ENCODE measurements at places on chromosomes 11 and 22.

DNA sequence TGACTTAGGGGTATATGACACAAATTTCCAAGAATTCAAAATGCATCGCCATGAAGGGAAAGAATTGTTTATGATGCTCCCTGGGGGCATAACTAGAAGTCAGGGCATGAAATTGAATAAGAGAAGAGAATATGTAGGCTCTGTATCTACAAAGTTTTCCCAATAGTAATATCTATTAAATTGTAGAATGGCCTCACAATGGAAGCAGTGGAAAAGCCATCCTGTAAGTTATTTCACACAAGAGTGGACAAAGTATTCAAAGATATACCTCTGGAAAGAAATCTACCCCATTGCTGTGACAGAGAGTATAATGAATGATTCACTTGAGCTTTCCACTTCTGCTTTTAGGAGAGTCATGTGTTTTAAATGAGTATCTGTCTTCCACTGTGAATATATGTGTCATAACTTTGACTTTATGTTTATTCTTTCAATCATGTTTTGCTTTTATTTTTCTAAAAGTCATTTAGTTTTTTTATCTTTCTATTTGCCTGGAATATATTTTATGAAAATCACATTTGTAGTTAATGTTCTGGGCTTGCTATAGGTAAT is 65.7 kb upstream of the DDI1 start:
- DNase-seq = no peak

DNA sequence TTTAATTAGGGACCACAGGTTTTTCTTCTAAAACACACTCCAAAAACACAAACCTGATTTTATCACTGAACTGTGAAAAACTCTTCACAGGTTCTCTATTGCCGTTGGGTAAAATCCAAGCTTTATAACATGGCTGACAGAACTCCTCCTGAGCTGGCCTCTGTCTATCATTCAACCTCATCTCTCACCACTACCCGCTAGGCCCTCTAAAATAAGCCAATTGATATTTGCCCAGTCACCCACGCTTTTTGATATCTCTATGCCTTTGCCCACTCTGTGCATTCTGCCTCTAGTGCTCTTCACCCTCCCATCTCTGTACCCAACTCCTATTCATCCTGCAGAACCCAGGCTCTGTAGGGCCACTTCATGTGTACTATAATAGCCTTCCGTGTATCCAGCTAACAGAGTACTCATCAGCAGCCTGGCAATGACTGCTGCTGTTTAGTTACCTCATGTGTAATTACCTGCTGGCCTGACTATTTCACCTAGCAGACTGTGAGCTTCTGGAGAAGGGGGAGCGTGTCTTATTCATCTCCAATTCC is 1.1 kb upstream of the CNGA4 start:
- no peak for DNase-seq

- no peak for DNase-seq
These were observed at the start of gene SLC22A8 for GRCh38 chr11:63015521-63016215. Gene SLC22A8 (minus strand): TSS chr11:63015841. CDS start chr11:63014958, 883 bp downstream.

- no peak for DNase-seq
These were observed 4.0 kb upstream of the ALX4 start for GRCh38 chr11:44313761-44314489.

- no peak for DNase-seq
These were observed 37.6 kb upstream of the RCN1 start for GRCh38 chr11:32053151-32053888.

DNA sequence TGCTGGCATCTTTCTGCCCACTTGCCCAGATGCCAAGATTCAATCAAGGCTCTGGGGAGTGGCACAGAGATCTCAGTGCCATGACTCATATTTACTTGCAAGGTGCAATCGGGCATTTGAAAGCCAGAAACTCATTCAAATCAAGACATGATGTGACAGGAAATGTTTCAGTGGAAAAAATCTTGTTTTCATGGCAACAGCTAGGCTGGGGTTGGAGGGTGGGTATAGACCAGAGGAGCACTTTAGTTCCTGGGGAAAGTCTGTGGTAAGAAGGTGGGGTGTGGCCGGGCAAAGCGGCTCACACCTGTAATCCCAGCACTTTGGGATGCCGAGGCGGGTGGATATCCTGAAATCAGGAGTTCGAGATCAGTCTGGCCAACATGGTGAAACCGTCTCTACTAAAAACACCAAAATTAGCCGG is 1.2 kb downstream of the MAJIN start:
- peak; percentile 43 for DNase-seq

- DNase-seq = no peak
These were observed 635.5 kb upstream of the CCDC90B start for GRCh38 chr11:83921447-83922192.

DNA sequence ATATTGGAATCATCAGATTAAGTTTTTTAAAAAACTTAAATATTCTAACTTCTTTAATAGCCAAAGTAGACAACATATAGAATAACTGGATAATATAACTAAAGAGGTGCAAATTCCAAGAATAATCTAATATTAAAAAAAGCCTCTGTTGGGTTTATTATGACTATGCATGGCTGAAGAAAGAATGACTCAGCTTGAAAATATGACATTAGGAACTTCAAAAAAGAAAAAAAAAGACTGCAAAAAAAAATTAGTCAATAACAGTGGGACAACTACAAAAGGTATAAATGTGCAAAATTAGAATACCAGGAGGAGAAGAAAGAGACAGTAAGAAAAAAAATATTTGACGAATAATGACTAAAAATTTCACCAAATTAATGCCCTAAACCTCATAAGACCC is 1178.0 kb downstream of the JRKL start:
- DNase-seq = no peak

- DNase-seq = no peak
These were observed 4.1 kb downstream of the RTCB start for GRCh38 chr22:32407936-32408335.

DNA sequence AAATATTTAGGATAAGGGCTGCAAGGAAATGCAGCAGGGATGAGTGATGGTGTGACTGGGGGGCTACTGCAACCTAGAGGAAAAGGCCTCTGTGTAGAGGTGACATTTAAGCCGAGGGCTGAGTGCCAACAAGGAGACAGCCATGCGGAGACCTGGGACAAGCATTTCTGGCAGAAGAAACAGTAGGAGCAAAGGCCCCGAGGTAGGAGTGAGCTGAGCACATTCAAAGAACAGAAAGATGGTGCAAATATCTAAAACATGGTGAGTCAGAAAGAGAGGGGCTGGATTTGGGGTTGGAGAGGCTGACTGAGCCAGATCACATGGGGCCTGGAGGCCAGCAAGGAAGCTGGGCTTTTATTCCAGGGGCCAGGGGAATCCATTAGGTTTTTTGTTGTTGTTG is 55.1 kb upstream of the INCENP start:
- no peak for DNase-seq

- no peak for DNase-seq
These were observed 6.4 kb downstream of the ARL14EP start for GRCh38 chr11:30329150-30329940.

DNA sequence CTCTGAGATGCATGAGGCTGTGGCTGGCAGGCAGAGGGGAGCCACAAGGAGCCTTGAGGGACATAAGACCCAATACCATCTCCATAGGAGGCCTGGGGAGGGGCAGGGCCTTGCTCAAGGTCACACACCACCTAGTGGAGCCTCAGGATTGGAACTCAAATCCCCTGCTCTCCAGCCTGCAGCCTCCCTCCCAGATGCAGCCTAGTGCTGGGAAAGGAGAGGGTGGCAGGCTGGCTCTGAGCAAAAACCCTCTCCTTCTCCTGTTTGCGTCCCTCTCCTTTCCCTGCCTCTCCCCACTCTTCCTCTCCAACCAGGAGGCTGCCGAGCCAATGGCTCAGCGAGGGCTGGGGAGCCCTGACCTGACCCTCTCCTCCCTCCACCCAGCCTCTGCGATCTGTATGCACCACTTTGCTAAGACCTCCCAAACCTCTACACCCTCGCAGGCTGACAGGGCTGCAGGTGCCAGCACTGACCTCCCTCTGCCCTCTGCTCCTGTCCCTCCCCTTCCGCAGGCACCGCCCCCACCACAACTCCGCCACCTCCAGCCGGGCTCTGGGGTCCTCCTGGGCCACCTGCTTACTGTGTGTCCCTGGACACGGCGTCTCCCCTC is 14.7 kb downstream of the IGLL1 start:
- DNase-seq = no peak

GRCh38 chr22:46139895-46140350 is 10.4 kb upstream of the PPARA start:
- DNase-seq = no peak

DNA sequence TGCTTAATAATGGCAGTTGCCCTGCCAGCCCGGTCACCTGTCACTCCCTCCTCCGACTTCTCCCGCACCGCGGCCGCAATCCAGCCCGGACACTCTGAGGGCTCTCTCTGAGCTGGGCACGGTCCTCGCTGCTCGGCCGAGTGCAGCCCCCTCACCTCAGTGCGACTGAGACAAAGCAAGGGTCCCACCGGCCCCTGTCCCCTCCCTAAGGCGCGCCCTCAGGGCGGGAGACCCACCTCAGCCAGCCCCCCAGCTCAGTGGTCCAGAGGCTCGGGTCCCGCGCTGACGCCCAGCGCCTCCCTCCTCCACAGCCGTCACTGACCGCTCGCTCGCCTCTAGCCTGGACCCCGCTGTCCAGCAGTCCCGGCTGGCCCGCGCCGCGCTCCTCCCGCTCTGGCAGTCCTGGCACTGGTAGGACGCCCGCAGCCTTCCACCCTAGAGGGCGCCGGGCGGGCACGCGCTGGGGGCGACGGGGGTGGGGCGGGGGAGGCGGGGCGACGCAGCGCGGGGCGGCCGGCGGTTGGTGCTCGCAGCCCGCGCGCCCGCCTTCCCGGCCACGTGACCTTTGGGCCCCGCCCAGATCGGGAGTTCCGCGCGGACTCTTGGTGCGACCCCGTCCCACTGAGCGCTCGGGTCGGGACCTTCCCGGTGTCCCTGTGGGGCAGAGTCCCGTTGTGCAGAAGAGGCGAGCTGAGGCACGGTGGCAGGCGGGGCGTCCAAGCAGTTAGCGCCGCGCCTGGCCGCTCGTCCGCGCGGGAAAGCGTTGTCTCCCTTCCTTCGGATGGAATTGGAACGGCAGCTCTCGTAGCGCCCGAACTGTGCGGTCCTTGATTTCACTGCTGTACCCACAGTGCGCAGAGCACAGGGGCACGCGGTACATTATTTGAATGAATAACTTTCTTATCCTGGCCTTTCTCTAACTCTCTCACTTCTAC is 7.8 kb upstream of the L3MBTL2 start:
- peak; percentile 86 for DNase-seq

- no peak for DNase-seq
These were observed 71.7 kb downstream of the FDX1 start for GRCh38 chr11:110501428-110501827.

DNA sequence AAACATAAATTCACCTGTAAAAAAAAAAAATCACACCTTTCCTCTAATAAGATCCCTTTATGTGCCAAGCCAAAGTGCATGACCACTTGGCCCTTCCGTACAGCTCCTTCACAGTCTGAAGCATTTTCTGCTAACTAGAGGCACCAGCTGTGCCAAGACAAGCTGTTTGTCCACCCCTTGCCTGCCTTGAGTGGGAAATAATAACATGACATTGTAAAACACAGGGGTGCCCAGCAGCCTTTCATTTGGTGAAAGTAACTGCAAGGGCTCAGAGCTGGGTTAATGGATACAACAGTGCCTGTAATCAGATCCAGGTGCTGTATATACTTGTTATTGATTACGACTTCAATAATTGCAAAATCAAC is 59.2 kb downstream of the DDIAS start:
- no peak for DNase-seq

DNA sequence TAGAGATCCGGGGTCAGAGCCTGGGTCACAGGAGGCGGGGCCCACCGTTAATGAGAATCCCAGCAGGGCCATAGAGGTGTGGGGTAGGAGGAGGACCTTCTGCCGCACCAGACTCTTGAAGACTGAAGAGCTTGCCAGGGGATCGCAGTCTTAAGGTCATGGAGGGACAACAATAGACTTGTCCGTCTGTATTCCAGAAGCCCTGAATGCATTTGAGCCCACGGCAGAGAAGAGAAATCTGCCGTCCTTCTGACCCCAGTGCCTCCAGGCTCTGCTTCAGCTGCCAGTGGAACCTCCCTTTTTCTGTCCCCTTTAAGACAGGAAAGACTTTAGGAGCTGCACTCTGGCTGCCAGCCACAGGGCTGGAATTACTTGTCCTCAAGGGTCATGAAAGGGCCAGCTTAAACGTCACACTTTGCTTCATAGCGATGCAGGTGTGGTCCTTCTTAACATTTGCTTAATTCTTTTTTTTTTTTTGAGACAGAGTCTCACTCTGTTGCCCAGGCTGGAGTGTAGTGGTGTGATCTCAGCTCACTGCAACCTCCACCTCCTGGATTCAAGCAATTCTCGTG is 15.5 kb upstream of the ST3GAL4 start:
- DNase-seq = no peak

DNA sequence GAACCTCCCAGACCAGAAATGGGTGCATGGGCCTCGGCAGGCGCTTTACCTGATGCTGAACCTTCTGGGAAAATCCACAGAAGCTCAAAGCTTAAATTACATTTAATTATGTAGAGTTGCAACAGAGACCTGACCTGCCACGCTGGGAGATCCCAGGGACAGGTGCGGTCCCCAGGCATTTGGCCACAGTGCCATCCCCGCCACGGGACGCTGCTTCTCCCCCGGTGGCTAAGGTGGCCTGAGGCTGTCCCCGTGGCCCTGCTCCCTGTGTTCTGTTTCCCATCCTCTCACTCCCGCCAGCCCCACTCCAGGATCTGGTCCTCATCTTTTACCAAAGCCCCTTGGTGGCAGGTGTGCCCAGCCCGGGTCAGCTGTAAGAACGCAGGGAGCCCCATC is 39.6 kb downstream of the GRAMD4 start:
- DNase-seq = no peak

DNA sequence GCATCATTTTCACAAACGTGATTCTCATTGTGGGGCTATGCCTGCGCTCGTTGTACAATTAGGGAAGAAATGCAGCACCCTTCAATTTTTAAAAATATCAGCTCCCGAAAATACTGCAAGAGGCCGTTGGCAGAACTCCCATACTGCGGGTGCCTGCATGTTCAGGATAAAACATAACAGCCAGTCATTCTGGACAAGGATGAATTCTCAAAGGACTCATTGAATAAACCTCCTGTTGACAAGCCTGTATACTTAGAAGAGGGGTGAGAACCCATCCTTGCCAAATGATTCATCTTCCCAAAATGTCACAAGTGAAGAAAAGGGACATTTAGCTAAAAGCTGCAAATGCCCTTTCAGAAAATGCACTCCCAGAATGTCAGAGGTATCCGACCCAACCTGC is 141.9 kb downstream of the CSNK2A3 start:
- no peak for DNase-seq

DNA sequence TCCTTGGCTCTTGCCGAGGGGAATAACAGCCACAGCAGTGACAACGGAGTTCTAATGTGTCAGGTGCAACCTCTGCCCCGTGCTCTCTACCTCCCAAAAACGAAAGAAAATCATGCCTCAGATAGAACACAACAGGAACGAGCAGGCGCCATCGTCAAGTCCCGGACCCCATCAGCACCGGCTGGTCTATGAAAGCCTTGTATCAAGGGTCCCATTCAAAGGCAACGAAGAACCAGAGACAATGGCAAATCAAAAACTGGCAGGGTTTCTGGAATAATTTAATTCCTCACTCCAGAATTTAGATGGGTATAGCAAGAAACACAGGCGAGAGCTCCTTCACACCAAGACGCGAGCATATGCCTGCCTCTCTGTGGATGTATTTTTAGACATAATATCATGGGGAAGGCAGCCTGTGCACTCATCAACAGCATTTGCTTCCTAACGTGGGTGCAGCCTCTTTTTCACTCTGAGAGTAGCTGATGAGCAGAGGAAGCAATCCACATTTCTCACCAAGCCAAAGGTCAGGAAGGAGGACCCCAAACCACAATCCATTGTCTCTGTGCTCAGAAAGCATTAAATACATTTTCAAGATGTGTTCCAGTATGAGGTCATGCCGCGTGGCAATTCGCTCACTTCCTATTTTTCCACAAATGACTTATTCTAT is 193.4 kb upstream of the BLID start:
- DNase-seq = no peak

GRCh38 chr22:36067235-36067558 is 38.6 kb upstream of the RBFOX2 start:
- DNase-seq = no peak
